ENCODE measurements at places on chromosomes 7 and 10.
A peak's percentile ranks its signal among the peaks of the same experiment; 100 is the strongest.

- DNase-seq: peak; percentile 69
- peaks cover 55% of the 10 kb centered on the region for H3K4me1 ChIP-seq
- no peaks in the 10 kb centered on the region for H3K27me3 ChIP-seq
- H3K4me3 ChIP-seq: peak overlapping the region; percentile 81
- peaks cover 14% of the 10 kb centered on the region for H3K36me3 ChIP-seq
These were observed 8.4 kb upstream of the PVRIG start for GRCh38 chr7:100211342-100211780.

DNA sequence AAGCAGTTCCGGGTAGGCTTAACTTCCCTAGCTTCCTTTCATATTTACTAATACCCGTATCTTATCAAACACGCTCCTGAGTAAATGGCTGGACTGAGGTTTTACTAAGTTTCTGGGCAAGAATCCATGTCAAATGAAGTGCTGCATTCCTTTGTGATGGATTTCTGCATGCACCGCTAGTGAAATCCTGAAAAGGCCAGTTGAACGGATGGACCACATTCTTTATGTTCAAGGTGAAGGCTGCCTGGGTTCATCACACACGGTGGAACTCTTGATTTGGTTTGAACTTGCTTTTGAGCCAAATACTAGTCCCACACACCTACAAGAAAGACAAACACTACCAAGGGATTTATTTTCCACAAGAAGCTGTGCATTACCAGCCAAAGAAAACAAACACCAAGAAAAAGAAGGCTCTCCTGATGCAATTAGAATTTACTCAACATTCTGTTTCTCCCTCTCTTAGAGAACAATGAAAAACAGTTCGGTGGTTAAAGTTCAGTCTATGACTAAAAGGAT is 255.0 kb upstream of the SEMA3C start:
- H3K27me3 ChIP-seq: no peaks in the 10 kb centered on the region
- no peak for DNase-seq
- no peak overlapping the region for H3K27ac ChIP-seq
- H3K4me3 ChIP-seq: no peak overlapping the region
- H3K36me3 ChIP-seq: no peaks in the 10 kb centered on the region

DNA sequence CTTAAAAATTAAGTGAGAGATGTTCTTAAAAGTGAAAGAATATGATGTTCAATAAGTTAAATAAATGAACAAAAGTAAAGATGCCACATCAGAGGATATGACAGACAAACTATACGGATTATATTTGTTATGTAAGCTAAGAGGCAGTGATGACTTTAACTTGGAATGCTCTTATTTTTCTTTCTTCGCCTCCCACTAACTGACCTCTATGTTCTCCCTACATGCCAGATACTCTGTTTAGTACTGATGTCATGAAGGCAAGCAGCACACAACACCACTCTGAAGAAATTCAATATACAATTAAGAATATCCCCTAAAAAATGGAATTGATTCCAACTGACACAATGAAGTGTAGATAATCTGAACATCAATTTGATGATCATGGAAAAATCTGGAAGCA is 223.4 kb downstream of the DOCK4 start:
- no peak overlapping the region for H3K27ac ChIP-seq
- no peak for DNase-seq
- no peaks in the 10 kb centered on the region for H3K27me3 ChIP-seq
- no peaks in the 10 kb centered on the region for H3K4me1 ChIP-seq
- H3K36me3 ChIP-seq: no peaks in the 10 kb centered on the region
- H3K4me3 ChIP-seq: no peak overlapping the region

DNA sequence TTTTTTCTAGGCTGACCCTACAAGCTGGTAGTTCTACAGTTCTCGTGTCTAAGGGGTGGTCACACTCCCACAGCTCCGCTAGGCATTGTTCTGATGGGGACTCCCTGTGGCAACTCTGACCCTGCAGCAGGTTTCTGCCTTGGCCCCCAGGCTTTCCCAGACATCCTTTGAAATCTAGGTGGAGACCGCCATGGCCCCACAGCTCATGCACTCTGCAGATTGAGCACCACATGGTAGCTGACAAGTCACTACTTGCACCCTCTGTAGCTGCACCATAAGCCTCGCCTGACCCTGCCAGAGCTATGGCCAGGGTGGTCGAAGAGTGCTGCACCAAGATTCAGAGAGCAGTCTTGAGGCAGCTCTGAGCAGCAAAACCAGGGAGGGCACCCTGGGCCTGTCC is 275.6 kb downstream of the LHFPL3 start:
- no peak overlapping the region for H3K27ac ChIP-seq
- no peaks in the 10 kb centered on the region for H3K36me3 ChIP-seq
- no peaks in the 10 kb centered on the region for H3K4me1 ChIP-seq
- DNase-seq: no peak
- H3K27me3 ChIP-seq: no peaks in the 10 kb centered on the region

GRCh38 chr7:96122746-96123145 is 199.2 kb downstream of the SLC25A13 start:
- peaks cover 7% of the 10 kb centered on the region for H3K36me3 ChIP-seq
- DNase-seq: no peak
- no peaks in the 10 kb centered on the region for H3K4me1 ChIP-seq
- H3K27me3 ChIP-seq: no peaks in the 10 kb centered on the region
- H3K27ac ChIP-seq: no peak overlapping the region
- no peak overlapping the region for H3K4me3 ChIP-seq

DNA sequence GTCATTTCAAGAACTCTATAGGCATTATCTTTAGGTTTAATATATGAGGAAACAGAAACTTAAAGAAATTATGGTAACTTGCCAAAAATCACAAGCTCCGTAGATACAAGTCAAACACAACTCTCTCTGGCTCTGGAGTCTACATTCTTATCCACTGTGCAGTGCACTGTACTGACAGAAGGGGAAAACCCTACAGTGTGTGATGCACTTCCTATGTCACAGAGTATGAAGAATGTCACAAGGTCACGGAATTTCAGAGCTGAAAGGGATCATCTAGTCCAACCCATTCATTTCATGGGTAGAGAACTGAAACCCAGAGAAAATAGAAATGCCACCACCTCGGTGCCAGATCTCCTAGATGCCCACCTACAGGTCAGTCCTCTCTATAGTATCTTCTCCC is 86.1 kb downstream of the LRRTM3 start:
- H3K4me3 ChIP-seq: no peak overlapping the region
- peaks cover 11% of the 10 kb centered on the region for H3K4me1 ChIP-seq
- H3K27ac ChIP-seq: no peak overlapping the region
- H3K36me3 ChIP-seq: no peaks in the 10 kb centered on the region
- peaks cover 2% of the 10 kb centered on the region for H3K27me3 ChIP-seq

DNA sequence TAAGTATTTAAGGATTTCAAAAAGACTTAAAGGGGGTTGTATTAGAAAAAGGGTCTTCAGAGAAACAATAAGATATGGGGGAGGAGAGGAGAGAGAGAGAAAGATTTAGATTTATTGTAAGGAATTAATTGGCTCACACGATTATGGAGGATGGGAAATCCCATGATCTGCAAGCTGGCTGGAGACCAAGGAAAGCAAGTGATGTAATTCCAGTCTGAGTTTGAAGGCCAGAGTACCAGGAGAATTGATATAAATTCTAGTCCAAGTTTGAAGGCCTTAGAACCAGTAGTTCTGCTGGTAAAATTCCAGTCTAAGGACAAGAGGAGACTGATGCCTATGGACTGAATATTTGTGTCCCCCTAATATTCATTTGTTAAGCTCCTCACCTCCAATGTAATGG is 20.6 kb upstream of the SLC13A1 start:
- H3K27me3 ChIP-seq: no peaks in the 10 kb centered on the region
- no peaks in the 10 kb centered on the region for H3K4me1 ChIP-seq
- DNase-seq: no peak
- no peak overlapping the region for H3K27ac ChIP-seq
- H3K4me3 ChIP-seq: no peak overlapping the region
- no peaks in the 10 kb centered on the region for H3K36me3 ChIP-seq

- H3K36me3 ChIP-seq: peaks cover 5% of the 10 kb centered on the region
- DNase-seq: no peak
- H3K27ac ChIP-seq: no peak overlapping the region
- H3K4me1 ChIP-seq: peaks cover 3% of the 10 kb centered on the region
These were observed 62.6 kb downstream of the ADK start for GRCh38 chr10:74213571-74214162.

GRCh38 chr10:114974625-114975024 is 36.6 kb downstream of the TRUB1 start:
- H3K4me1 ChIP-seq: peaks cover 7% of the 10 kb centered on the region
- no peaks in the 10 kb centered on the region for H3K27me3 ChIP-seq
- no peak overlapping the region for H3K4me3 ChIP-seq
- DNase-seq: no peak
- no peak overlapping the region for H3K27ac ChIP-seq

GRCh38 chr10:30986053-30986555 is 45.6 kb downstream of the ZNF438 start:
- H3K27me3 ChIP-seq: no peaks in the 10 kb centered on the region
- H3K27ac ChIP-seq: peak overlapping the region; percentile 94
- H3K36me3 ChIP-seq: peaks cover 15% of the 10 kb centered on the region
- peak overlapping the region; percentile 56 for H3K4me3 ChIP-seq
- peaks cover 33% of the 10 kb centered on the region for H3K4me1 ChIP-seq

- H3K27ac ChIP-seq: no peak overlapping the region
- H3K36me3 ChIP-seq: no peaks in the 10 kb centered on the region
- H3K4me3 ChIP-seq: no peak overlapping the region
- no peak for DNase-seq
These were observed 45.5 kb upstream of the SLC29A4 start for GRCh38 chr7:5237286-5237685.
